ENCODE measurements at places on chromosomes 5 and 9. TPM values are rescaled to one million over a fixed set of nuclear protein-coding genes. Genes with fewer than 3 reads are reported as not detected.

GRCh38 chr5:143023411-143024096 lies 253.4 kb downstream of the ARHGAP26 start:
- no peak for DNase-seq

Gene ABLIM3
- 15.4 TPM for total RNA-seq

Gene MTAP
- total RNA-seq, result 41.3 TPM

- no peak for DNase-seq
Measured at GRCh38 chr9:70466976-70467561, 52.6 kb upstream of the KLF9 start.

DNA sequence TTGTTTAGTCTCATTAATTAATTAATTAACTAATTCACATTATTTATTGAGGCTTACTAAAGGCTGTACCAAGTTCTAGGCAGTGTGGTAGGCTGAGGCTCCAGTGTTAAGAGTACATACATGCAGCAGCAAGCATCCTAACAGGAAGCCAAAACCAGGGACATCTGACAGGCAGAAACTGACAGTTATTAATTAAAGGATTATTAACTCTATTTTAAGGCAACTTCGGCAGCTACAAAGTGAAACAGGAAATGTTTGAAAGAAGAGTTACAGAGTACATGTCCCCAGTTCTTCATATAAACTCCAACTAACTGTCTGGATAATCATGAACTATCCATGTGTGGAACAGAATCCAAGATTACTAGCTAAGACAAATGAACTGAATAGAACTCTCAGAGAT lies 39.3 kb upstream of the GABRB2 start:
- DNase-seq, result no peak

- DNase-seq, result peak; percentile 93
Measured at GRCh38 chr5:1510631-1511030, 13.1 kb downstream of the LPCAT1 start.

DNA sequence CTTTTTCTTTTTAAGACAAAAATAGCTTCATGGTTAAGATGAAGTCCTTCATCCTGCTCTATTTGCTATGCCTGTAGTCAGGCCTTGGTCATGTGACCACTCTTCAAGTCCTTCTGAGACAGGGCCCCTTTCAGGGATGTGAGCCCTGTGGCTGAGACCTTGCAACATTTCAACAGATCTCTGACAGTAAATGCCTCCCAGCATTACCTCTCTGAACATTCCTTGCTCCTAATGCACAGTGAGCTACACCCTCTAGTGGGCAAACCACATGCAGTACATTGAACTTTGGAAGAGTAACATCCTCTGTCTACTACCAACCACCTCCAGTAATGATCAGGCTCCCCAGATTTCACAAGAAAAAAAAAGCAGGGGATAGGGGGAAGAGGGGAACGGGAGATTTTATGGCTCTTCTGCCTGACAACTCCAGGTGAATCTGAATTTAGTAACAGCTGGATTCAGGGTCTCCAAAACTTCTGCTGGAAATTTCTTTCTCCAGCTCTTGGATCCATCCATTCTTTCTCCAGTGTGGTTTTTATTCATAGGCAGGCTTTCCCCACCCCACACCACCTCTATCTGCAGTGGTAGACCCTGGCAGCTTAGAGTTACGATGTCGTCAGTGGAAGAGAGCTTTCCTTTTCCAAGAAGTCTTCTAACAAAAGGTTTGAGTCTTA lies 8.9 kb upstream of the FBXO38 start:
- no peak for DNase-seq

DNA sequence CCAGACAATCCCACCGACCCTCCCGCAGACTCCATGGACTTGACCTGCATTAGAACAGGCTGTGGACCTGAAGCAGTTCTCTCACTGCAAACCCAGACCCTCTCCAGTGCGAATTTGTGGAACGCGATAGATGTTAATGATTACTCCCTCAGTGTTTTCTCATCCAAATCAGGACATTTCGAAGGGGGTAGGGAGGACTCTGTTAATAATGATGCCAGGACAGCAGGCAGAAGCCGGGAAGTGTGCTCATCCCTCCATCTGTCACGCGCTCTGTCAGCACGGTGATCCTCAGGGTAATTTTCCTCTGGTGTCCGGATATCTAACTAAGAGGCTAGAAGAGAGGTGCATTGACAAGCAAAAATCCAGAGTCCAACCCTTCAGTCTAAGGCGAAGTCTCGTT lies 18.8 kb downstream of the RAPGEF1 start:
- DNase-seq, result no peak

- DNase-seq, result no peak
Measured at GRCh38 chr5:16886366-16886736, 49.7 kb downstream of the MYO10 start.

Gene RGMB
- 27.7 TPM for total RNA-seq

GRCh38 chr9:93828331-93829097 lies 126.6 kb downstream of the BARX1 start:
- no peak for DNase-seq

GRCh38 chr5:31355337-31355736 lies 161.9 kb downstream of the CDH6 start:
- DNase-seq, result no peak

- DNase-seq, result no peak
Measured at GRCh38 chr9:27851858-27852257, 278.6 kb upstream of the C9orf72 start.

DNA sequence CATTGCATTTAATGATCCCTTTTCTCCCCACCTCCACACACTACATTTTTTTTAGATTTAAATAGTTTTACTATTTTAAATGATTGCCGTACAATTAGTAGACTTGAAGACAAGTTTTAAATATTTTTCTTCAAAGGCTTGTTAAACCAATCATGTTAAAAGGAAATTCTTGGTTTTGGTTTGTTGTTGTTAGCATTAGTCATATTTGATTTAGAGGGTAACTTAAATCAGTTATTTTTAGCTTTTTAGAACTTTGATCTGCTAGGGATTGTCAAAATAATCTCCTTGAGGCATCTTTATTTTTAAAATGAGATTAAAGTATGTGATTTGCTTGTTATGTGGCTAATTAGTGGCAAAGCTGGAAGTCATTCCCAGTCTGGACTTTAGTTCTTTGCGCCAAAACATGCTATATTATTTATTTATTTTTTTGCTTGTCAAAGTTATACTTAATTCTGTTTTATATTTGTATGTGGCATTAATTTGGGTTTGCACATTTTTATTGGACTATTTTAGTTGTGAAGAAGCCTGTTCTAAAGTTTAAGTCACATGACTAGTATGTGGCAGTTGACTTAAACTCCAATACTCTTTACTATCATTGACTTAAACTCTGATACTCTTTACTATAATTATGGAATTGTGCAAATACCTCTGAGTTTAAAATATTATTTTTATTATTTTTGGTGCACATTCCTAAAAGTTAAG lies 14.7 kb downstream of the ITGA1 start:
- no peak for DNase-seq

DNA sequence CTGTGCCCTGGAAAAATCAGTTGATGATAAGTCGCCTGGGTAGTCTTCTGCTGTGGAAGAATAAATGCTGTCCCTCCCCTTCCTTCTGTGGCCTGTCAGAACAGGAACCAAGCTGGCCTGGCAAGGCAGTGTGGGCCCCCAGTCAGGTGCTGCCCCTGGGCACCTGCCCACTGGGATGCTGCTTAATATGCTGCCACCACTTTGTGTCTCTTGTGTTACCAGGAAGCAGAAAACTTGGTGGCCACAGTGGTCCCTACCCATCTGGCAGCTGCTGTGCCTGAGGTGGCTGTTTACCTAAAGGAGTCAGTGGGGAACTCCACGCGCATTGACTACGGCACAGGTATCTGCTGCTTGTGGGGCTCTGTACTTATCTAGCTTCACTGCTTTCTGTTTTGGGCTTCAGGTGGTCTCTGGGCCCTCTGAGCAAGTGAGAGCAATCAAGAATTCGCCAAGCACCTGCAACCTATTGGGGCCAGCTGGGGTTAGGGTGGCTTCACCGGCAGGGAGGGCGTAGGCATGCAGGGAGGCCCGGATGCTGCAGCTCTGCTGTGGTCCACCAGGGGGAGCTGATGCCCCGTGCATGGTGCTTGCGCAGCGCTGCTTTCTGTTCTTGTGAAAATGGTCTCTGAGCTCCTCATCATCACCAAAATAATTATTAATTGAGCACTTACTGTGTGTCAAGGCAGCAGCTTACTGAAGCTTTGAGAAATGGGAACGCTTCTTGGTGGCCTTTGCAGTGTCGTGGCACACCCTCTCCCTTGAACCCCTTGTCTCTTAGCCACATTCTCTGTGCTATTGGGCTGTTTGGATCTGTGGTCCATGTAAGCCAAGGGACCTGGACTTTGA lies 20.3 kb downstream of the PTPA start:
- no peak for DNase-seq

- no peak for DNase-seq
Measured at GRCh38 chr5:100493996-100494395, 41.2 kb upstream of the FAM174A start.

DNA sequence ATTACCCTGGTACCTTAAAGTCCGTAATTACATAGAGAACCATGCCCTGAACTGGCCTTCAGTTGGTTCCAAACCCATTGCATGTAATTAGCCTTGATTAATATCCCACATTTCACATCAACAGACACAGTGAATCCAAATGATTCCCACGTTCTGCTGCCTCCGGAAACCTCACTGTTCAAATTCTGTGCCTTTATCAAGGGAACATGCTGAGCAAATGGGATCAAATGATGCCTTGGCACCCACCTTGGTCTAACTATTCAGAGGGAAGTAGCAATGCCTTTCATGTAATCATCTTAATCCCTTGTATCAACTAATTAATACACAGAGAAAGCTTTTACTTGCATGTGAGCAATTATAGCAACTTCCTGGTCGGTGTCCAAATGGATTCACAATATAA lies 100.6 kb downstream of the EFNA5 start:
- DNase-seq, result no peak

All from chondrocyte (in vitro differentiated cells).